ENCODE measurements at places on chromosomes 5 and 9. TPM values are rescaled to one million over a fixed set of nuclear protein-coding genes. Genes with fewer than 3 reads are reported as not detected.

- DNase-seq: no peak
Measured at GRCh38 chr5:74126294-74126693, 500.3 kb downstream of the ARHGEF28 start.

- DNase-seq: no peak
Measured at GRCh38 chr5:131671409-131671808, 36.4 kb upstream of the RAPGEF6 start.

DNA sequence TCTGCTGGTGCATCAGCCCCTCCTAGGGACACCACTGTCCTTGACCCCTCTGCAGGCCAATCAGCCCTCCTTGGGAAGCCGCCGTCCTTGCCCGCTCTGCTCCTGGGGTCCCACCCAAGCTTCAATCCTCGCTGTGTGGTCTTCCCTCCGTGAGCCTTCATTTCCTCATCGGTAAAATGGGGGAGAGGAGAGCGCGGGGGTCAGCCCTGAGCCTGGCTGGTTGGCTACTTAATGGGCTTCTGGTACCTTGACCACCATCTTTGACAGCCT, 12.7 kb upstream of the SLC2A6 start:
- no peak for DNase-seq

DNA sequence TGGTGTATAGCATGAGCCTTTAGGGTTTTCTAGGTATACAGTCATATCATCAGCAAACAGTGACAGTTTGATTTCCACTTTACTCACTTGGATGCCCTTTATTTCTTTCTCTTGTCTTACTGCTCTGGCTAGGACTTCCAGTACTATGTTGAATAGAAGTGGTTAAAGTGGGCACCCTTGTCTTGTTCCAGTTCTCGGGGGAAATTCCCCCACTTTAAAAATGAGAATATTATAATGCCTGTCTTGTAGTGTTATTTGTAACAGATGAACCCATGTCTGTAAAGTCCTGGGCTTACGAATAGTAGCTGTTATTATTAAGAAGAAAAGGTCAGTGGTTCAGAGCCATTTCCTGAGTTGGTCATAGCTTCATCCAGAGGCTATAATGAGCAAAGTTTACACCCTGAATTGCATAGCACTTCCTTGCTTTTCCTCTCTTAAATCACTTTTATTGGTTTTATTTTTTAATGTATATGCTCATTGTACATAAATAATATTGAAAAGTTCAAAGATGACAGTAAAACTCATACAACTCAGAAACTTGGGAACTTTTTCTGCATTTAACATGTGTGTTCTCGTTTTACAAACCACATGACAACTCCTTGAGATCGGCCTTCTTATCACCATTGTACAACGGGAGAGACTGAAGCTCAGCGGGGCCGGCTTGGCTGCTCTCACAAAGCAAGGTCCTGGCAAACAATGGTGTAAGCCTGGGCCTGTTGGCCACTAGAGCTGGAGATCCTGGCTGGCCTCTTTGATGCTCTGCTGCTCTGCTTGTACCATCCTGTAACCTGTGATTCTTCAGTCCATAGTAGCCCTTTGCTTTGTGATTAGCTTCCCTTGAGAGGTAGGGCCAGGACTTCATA, 85.2 kb downstream of the CYFIP2 start:
- DNase-seq: no peak

DNA sequence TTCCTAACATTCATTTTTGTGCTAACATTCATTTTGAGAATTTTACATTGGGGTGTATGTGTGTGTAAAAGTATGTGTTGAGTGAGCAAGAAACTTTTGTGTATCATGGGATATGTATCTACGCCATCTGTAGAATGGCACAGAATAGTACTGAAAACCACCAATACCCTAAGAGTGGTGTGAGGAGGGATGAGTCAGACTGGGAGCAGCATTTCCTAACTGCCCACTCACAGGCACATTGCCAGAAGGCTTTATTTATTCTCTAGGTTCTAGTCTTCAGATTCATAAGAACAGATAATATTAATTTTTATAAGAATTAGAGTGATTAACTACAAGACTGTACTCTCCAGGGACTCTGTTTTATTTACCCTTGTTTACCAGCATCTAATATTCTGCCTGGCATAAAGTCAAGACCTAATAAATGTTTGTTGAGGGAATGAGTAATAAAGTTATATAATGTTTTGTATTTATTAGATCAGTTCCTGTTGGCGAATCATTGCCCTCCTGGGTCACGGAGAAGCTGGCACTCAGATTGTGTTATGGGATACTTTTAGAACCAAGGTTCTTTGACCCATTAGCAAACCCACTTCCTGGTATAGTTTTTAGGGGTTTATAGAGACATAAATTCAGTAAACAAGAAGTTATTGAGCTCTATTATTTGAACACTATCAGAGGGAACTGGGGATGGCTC, 159.1 kb upstream of the PPP2R2B start:
- no peak for DNase-seq

DNA sequence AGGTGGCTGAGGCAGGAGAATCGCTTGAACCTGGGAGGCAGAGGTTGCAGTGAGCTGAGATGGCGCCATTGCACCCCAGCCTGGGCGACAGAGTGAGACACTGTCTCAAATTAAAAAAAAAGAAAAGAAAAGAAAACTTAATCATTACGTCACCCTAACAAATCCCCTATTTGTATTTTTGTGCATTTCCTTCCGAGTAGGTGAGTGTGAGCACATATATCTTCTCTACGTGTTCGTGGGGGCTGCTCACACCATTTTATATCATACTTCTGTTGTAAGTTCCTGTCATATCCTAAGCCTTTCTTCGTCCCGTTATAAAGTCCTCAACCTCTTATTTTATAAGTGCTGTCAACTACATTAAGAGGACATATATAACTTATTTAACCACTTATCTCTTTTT, 41.9 kb upstream of the GRHPR start:
- DNase-seq: no peak

DNA sequence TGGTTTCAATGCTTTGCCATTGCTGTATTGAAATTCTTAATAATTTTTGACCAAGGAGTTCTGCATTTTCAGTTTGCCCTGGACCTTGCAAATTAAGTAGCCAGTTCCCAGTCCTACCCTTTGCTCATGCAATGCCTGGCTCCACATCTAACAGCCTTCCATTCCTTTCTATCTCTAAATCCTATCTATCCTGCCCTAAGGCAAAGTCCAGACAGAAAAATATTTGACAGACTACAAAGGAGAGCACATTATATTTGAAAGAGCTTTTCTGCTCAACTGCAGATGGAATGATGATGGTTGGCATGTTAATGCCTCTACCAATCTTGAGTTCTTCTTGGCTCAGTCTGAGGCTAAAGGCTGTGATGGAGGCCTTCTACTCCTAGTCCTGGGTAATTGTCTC, 15.5 kb downstream of the SLC22A4 start:
- DNase-seq: no peak

LCN1 gene
- total RNA-seq: not detected

Measured in cardiac septum (tissue), 1 donor.